CD4-positive, alpha-beta T cell treated with Interleukin-12 subunit alpha and Interleukin-12 subunit beta, for 1 hour (primary cell): ENCODE measurements at places on chromosomes 13 and 19.

DNA sequence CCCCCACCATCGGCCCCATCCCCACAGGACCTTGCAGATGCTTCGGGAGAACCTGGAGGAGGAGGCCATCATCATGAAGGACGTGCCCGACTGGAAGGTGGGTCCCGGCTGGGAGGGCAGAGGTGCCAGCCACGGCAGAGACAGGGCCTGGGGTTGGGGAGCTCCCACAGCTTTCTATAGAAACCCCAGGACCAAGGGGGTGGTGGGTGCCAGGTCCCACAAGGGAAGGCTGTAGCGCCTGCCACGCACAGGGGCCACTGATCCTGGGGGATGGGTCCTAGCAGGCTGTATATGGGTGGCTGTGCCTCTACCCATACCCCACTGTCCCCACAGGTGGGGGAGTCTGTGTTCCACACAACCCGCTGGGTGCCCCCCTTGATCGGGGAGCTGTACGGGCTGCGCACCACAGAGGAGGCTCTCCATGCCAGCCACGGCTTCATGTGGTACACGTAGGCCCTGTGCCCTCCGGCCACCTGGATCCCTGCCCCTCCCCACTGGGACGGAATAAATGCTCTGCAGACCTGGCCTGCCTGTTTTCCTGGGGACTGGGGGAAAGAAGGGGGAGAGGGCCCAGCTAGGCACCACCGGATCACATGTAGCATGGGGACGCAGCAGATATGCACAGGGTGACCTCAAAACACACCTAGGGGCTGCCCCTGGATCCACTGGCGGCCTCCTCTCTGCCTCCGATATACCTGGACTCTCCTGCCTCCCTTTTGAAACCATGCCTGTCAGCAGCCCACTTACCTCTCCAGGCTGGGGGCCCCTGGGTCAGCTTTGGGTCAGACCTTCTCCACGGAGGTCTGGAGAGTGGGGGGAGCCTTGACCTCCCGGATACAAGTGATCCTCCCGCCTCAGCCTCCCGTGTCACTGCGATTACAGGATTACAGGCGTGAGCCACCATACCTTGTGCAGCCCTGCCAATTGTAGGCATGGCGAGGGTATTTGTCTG lies 761 bp upstream of the YJEFN3 start:
- DNase-seq: no peak

DNA sequence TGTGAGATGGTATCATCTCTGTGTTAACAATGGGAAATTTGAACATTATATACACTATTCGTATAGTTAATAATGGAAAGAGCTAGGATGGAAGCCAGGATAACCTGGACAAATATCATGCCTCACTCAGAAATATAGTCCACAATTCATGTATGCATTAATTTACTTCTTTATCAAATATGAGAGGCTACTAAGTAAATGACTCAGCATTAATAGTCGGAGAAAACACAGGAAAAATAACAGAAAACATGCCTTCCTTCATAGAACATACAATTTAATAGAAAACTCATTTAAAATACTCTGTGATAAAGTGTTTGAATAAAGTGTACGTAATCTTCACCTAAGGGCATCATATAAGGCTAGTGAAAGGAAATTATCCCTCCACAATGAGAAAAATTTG lies 383.4 kb upstream of the SLITRK5 start:
- DNase-seq: no peak

GRCh38 chr19:10751109-10751953 lies 33.5 kb downstream of the DNM2 start:
- DNase-seq: no peak

DNA sequence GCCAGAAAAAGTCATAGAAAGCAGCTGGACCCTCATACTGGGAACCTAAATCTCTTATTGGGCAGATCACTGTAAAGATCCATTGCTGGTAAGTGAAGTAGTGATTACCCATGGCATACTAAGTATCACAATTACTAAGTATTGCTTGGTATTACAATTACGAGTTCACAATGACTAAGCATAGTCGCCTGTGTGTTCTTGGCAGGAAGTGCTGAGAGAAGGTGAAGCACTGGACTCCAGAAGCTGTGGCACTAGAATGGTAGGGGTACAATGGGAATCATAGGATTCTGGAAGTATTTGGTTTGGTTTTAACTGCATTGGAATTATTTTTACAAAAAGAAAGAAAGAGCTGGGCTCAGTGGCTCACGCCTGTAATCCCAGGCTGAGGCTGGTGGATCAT lies 20.3 kb downstream of the LGALS16 start:
- no peak for DNase-seq

- DNase-seq: no peak
Observed at GRCh38 chr13:105063676-105064075, 1471.8 kb downstream of the EFNB2 start.

- DNase-seq: peak; percentile 63
Observed at GRCh38 chr19:47228168-47228936, 2.6 kb downstream of the BBC3 start.

- no peak for DNase-seq
Observed at GRCh38 chr13:43388282-43389034, 365.1 kb downstream of the DNAJC15 start.

DNA sequence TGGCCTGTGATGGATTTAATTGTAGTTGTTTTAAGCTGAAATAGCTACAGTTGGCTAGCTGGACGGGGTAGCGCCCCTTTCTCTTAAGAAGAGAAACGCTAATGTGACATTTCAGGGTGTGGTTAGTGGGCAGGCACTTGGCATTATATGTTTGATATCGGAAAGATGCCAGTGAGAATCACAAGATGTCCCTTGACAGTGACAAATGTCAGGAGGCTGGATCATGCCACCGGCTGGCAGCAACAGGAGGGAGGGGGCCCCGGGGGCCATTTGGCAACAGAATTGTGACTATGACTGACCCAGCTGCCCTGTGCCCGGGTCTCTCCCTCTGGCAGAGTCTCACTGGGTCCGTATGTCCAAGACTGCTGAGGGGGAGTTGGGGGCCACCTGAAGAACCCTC lies 4.7 kb downstream of the DCAF15 start:
- no peak for DNase-seq

DNA sequence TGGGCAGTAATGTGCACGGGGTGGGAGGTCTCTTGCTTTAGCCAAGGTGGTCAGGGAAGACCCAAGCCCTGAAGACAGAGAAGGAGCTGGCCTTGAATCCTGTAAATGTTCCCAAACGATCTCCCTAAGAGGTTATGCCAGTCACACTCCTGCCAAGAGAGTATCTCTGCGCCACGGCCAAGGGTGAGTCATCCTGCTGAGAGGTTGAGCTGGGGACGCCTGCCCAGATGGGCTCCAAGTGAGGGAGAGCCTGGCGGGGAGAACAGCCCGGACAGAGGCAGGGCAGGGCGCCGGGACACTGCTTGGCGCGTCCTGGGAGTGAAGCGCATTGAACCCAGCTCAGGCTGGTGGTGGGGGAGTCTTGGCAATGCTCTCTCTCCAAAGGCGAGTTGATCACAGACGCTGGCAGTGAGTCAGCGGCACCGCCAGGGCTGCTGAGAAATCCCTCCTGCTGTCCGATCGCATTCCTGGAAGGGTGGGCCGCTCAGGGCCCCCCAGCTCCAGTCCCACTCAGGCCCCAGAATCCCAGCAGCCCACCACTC lies 16.4 kb downstream of the SULT2B1 start:
- DNase-seq: no peak

GRCh38 chr19:45186509-45187334 lies 8.1 kb downstream of the BLOC1S3 start:
- no peak for DNase-seq

GRCh38 chr13:82747291-82747690 lies 1135.0 kb downstream of the SLITRK1 start:
- no peak for DNase-seq

GRCh38 chr13:75372517-75372916 lies 109.5 kb downstream of the TBC1D4 start:
- peak; percentile 48 for DNase-seq

DNA sequence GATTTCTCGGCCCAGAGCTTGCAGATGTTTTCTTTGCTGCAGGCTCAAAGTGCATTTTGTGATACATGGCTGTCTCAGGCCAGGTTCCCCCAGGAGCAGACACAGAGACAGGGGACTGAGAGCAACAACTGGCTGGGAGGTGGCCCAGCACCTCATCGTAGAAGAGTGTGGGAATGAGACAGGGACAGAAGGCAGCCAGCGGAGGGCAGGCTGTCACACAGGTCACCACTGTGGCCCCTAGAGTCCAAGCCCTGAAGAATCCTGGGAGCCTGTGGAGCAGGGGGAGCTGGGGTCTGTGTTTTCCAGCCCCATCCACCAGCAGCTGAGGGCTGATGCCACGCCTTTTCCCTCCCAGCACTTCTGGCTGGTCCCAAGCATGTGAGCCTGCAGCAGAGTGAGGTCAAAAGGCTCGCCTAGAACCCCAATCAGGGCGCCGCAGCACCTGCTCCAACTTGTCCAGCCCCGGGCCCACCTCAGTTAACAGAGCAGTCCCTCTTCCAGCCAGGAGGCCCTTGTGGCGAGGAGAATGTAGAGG lies 723.8 kb downstream of the UQCRFS1 start:
- no peak for DNase-seq

- peak; percentile 75 for DNase-seq
Observed at GRCh38 chr13:49585220-49586157, at the start of gene RCBTB1. RCBTB1 (minus strand) TSS chr13:49585558; CDS start chr13:49567279, 18,279 bp downstream.

DNA sequence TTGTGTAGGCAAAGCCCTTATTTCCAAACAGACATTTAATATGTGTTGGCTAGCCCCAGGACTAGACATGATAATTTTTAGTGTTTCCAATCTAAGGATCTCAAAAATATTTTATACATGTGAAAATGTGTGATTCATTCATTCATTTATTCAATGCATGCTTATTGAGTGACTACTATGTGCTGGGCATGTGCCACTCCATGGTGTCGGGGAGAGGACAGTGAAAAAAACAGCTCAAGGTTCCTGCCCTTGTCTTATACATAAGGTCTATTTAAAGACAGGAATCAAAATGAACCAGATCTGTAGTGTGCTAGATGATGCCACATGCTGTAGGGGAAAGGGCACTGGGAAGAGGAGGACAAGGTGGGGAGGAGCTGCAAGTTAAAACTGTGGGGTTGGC lies 36.5 kb downstream of the GJA3 start:
- DNase-seq: no peak

GRCh38 chr13:83229574-83230305 lies 652.5 kb downstream of the SLITRK1 start:
- DNase-seq: no peak

GRCh38 chr13:36858290-36858689 lies 39.3 kb downstream of the RFXAP start:
- DNase-seq: peak; percentile 5

- no peak for DNase-seq
Observed at GRCh38 chr13:106324444-106324843, 211.0 kb downstream of the EFNB2 start.

GRCh38 chr19:33124207-33125098 lies 7.5 kb upstream of the WDR88 start:
- DNase-seq: no peak

- DNase-seq: no peak
Observed at GRCh38 chr19:23118400-23118799, 1.6 kb downstream of the ZNF730 start.

GRCh38 chr19:10237702-10238101 lies 6.6 kb upstream of the S1PR2 start:
- DNase-seq: no peak

DNA sequence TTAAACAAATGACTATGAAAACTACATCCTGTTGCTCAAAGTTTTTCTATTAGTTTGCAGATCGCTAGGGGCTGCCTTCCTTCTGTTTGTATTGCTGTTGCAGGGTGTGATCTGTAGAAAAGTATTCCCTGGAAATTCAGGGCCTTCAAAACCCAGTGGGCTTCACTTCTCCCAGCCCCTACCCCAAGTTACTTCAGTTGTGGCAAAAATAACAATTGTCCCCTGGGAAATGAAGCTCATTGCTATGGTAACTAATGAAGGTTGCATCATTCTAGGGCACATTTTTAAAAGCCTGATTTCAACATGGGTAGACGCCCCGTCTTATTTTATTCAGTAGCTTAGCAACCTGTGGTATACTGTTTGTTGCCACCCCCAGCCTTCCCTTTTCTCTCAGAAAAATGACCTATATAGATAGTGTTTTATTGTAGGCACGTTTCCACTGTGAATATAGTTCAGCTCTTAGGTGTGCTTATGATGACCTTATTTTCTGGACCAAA lies 60.9 kb downstream of the WDFY2 start:
- DNase-seq: peak; percentile 77

- DNase-seq: no peak
Observed at GRCh38 chr19:42289556-42290041, 12.3 kb upstream of the PRR19 start.

DNA sequence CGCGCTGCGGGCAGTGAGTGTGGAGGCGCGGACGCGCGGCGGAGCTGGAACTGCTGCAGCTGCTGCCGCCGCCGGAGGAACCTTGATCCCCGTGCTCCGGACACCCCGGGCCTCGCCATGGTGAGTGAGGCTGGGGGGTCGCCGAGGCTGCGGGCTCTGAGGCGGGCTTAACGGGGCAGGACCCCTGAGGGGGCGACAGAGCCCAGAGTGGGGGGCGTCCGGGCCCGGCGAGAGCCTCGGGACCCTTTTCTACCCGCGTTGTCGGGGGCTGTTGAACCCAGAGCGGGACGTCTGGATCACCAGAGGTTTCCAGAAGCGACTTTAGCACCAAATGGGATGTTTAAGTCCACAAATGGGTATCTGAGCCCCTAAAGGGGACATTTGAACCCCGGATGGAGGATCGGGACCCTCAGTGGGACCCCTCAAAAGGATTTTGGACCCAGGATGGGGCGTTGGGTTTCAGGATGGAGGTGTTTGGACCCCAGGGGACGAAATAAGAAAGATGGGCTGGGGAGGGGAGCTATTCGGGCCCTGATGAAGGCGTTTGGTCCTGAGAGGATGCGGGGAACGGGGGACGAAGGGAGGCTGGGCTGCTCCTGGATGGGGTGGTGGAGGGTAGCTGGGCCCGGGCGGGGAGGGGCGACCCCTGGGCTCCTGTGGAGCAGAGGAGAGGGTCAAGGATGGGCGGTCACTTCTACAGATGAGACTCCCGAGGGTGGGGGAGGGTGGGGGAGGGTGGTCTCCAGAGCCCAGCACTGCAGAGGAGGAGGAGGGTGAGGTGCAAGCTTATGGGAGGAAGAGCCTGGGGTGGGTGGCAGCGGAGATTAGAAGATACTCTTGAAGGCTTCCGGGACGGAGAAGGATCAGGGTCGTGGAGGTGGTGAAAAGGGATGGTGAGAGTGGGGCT lies at the start of gene CALM3:
CALM3 (plus strand) TSS at position 13 of the 907 bp plus-strand sequence; CDS start at position 118, 105 bp downstream.
- no peak for DNase-seq

GRCh38 chr13:90968166-90968904 lies 379.2 kb upstream of the MIR17HG start:
- no peak for DNase-seq

DNA sequence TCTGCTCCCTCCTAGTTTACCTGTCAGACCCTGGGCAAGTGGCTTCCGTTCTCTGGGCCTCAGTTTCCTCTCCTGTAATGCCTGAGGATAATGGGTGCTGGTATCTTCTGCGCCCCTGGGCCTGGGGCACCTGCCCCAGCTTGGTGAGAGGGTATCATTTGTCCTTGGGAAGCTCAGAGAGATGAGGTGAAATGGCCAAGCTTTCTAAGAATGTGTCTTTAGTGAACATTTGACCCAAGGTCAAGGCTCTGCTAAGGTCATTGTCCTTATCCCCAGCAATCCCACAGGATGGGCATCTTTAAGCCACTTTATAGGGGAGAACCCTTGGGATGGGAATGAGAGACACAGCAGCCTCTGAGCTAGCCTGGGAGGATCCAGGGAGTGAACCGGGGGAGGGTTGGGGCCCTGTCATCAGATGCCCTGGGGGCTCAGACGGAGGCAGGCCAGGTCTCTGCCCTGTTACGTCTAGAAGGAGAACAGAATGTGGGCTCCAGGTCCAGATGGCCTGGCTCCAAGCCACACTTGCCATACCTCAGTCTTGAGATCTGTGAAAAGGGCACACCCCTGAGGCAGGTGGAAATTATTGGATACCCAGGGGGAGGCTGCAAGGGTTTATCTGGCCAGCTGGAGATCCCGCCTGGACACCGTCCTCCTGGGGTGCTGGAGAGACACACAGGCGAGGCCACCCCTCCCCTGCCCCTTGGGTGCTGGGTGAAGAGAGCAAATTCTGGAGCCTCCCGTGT lies 1.1 kb upstream of the NFIC start:
- no peak for DNase-seq
